ENCODE measurements at places on chromosomes 2 and 18.

GRCh38 chr2:75431763-75432162, 129.0 kb downstream of the EVA1A start:
- DNase-seq, result no peak

DNA sequence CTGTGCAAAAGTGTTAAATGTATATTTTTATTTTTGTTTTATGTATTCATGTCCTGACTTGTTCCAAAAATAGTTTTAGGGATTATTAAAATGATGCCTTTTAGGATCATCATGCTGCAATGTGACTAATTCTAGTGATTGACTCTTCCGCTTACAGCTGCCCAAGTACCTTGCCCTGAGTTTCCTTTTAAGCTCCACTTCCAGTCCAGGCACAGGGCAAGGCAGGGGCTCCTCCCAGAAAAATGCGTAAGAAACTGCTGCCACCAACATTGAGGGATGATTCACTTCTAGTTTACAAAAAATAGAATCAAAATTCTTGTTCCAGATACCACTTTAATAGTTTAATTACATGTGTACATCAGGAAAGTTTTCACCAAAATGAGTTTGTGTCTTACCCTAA, 116.4 kb downstream of the IRS1 start:
- no peak for DNase-seq

- no peak for DNase-seq
Observed at GRCh38 chr2:37379881-37380296, 35.5 kb downstream of the QPCT start.

DNA sequence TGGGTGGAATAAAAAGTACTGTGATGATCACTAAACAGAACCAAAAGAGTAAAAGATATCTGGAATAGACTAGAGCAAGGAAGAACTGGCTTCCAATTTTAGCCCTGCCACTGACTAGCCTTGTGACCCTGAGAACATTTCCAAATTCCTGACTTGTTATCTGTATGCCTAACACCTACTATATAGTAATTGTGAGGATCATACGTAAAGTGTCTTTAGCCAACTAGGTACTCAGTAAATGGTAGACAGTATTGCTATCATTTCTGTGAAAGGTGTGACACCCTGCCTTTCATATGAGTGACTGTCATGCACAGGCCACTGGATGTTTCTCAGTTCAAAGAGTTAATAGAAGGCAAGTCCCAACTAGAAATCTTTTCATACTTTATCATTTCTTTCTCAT, 29.8 kb downstream of the CYTIP start:
- DNase-seq, result no peak

GRCh38 chr2:164714471-164714870, 93.2 kb upstream of the GRB14 start:
- DNase-seq, result no peak

GRCh38 chr2:42569116-42569711, 782 bp downstream of the MTA3 start:
- peak; percentile 58 for DNase-seq

DNA sequence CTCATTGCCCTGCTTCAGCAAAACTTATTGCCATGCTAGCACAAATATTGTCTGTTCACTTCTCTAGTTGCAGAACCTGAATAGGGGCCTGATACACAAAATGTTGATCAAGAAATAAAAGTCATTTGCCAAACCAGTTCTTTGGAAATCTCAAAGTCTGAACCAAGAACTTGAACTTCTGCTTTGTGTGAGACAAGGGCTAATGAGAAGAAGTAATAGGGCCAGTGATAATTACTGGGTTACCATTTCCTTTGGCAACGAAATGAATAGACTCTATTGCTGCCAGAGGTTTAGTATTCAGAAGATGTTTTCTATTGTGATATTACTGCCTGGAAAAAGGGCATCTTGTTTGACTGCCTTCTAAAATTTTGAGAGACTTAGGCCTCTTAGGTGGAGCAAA, 35.0 kb downstream of the TMEFF2 start:
- DNase-seq, result no peak

DNA sequence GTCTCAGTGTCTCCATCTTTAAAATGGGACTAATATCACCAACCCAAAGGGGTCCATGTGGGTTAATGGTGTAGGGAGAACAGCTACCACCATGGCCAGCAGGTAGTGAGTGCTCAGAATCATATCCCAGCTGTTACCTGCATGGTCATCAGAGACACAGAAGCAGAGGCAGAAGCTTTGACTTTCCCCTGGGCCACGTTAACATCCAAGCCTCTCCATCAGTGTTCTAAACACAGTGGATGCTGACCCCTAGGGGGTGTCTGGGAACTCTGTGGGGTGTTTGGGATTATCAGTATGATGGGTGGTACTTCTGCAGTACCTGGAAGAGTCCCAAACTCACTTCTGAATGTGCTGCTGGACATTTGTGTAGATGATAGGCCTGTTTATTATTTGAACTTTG, 93.6 kb downstream of the GYPC start:
- DNase-seq, result no peak

- no peak for DNase-seq
Observed at GRCh38 chr2:215677481-215677880, 241.6 kb upstream of the FN1 start.

- DNase-seq, result no peak
Observed at GRCh38 chr2:38409156-38410102, 32.4 kb upstream of the ATL2 start.

DNA sequence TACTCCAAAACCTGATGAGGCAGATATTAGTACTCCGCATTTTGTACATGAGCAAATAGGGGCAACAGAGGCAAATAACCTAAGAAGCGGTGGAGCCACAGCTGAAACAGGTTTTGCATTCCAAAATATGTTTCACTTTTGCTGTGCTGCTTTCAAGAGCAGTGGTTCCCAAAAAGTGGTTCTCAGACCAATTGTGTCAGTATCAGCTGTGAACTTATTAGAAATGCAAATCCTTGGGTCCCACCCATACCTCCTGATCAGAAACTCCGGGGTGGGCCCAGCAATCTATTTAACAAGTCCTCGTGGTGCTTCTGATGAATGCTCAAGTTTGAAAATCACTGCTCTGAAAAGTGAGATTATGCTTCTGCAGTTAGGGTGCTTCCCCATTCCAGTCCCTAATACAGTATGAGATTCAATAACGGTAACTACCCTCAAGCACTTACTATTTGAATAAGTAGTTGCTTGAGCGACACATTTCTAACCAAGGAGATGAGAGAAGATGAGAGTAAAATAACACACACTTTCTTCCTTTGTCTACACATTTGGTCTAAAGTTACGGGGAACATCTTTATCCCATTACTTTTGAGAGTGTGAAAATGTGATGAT, 17.8 kb upstream of the TCF4 start:
- DNase-seq, result no peak

- no peak for DNase-seq
Observed at GRCh38 chr2:201008296-201008829, 44.9 kb upstream of the ORC2 start.

DNA sequence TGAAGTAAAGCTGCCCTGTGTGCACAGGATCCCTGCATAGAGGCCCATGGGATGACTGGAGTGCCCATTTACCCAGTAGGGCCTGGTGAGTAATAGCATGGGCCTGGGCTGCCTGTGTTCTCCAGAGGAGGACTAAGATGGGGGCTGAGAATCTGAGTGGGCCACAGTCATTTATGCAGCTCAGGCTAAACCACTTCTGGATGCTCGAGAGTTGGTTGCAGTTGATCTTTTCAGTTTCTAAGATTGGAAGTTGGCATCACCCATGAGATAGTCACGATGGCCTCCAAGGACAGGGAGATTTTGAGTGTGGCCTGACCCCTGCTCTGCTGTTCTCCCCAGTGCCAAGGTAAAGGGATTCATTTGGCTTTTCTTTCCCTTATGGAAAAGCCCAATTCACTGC, 179.1 kb upstream of the SPRED2 start:
- no peak for DNase-seq

GRCh38 chr2:187627153-187627552, 72.9 kb upstream of the TFPI start:
- no peak for DNase-seq

GRCh38 chr2:189592353-189592984, 11.9 kb upstream of the SLC40A1 start:
- DNase-seq, result no peak

- DNase-seq, result no peak
Observed at GRCh38 chr18:37442477-37442876, 123.1 kb downstream of the CELF4 start.

DNA sequence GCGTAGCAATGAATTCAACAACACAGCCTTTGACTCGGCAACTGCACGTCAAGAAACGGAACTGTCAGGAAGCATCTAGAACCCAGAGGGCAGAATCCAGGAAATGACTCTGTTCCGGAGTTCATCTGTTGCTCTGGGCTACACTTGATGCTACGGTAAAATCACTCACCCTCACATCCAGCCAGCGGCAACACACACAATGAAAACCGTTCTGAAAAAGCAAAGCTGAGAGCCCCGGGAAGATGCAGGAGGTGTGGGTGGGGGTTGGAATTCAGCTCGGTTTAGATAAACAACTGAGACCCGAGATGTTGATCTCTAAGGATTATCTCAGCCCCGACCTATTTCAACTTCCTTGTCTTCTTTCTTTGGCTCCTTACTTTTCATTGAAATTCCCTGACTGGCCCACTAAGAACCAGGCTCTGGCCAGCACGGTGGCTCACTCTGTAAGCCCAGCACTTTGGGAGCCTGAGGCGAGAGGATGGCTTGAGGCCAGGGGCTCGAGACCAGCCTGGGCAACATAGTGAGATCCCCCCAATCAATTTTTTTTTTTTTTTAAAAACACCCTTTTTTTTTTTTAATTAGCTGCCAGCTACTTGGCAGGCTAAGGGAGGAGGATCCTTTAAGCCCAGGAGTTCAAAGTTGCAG, 13.3 kb upstream of the RAB17 start:
- peak; percentile 71 for DNase-seq

DNA sequence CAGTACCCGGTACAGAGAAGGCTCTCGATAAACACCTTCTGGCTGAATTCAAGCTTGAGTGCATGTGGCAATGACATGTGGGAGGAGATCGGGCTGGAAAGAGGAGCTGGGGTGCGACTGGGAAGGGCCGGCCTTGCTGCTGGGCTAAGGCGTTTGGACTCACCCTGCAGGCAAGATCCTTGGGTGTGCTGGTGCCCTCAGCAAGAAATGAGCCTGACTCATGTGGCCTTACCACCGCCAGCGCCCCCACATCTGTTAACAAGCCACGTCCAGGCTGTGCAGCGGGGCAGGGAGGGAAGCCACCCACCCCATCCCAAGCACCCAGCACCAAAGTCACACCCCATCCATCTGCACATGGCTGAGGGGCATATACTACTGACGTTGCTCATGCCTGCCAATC, 1.3 kb downstream of the HS1BP3 start:
- DNase-seq, result no peak
